ENCODE measurements at places on chromosomes 11 and 22.

GRCh38 chr11:60085909-60086308, 2.6 kb upstream of the MS4A2 start:
- no peak for DNase-seq

DNA sequence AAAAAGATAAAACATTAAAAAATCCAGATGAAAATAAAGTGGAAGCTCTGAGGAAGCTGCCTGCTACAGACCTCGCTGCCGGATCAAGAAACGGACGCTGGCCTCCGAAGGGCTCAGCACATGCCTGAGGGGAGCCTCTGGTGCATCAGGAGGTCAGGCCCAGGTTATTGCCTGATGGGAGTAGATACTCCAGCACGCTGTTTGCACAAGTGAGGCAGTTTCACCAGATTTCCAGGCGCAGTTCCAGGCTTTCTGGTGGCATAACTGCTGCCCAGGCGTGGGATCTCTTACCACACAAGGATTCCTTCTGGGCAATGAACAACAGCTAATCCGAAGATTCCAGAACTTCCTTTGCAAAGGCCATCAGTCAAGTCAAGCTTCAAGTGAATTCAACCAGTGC, 154.2 kb downstream of the MPPED1 start:
- DNase-seq, result no peak

DNA sequence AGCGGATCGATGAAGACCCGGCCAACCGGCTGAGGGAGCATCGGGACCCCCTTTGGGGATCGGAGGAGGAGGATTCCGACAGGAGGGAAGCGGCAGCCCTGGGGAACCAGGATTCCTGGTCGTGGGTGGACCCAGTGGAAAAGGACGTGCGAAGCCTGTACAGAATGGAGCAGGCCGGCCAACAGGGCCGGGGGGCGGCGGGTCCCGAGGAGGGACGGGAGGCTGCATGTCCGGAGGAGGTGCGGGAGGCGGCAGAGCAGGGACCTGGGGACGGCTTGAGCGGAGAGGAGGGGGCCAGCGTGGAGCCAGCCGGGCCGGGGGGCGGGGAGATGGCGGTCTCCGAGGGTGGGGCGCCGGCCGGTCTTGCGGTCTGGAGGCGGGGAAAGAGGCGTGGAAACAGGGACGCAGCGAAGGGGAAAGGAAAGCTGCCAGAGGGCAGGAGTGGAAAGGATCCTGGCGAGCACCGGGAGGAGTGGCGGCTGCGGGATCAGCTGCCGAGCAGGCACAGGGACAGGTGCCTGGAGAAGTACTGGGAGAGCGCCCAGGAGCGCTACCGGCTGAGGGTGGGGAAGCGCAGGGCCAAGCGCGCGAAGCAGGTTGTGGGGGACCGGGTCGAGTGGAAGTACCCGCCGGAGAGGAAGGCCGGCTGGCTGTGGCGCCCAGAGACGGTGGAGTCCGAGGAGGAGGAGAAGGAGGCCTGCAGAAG, at the start of gene ANO5:
Gene ANO5, plus strand, starts transcription at position 444 of the 706 bp plus-strand sequence. CDS start 408 bp downstream, outside the sequence.
- DNase-seq, result peak; percentile 15

- DNase-seq, result no peak
Observed at GRCh38 chr11:79045018-79045799, 395.6 kb downstream of the TENM4 start.

GRCh38 chr11:124674571-124674970, 867 bp downstream of the SPA17 start:
- DNase-seq, result no peak

- no peak for DNase-seq
Observed at GRCh38 chr11:86893235-86893634, 62.0 kb downstream of the FZD4 start.

GRCh38 chr22:33299245-33299956, 241.2 kb upstream of the SYN3 start:
- peak; percentile 62 for DNase-seq

DNA sequence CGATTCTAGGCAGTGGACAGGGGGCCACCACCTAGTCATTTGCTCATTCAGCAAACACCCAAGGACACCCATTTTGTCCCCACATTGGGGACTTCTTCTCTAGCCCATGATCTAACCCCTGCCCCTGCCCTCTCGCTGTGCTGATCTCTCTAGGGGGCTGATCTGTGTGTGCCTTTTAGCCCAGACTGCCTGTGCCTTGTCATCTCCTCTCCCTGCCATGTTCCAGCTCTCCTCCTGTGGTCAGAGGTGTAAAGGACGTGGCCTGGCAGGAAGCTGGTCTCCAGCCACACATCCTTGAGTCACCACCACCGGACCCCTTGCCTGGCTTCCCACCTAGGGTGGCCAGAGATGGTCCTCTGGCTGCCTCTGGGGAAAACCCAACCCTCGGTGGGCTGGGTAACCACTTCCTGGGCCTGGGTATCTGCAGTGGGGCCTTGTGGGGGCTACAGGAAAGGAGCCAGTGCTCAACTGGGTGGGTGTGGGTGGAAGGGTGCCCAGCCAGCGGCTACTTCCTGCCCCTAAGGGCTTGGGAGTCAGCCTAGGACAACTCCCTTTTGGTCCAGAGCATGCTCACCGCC, 1.3 kb downstream of the CTSW start:
- no peak for DNase-seq

- no peak for DNase-seq
Observed at GRCh38 chr11:59556917-59557348, 45.6 kb downstream of the OR4D9 start.

DNA sequence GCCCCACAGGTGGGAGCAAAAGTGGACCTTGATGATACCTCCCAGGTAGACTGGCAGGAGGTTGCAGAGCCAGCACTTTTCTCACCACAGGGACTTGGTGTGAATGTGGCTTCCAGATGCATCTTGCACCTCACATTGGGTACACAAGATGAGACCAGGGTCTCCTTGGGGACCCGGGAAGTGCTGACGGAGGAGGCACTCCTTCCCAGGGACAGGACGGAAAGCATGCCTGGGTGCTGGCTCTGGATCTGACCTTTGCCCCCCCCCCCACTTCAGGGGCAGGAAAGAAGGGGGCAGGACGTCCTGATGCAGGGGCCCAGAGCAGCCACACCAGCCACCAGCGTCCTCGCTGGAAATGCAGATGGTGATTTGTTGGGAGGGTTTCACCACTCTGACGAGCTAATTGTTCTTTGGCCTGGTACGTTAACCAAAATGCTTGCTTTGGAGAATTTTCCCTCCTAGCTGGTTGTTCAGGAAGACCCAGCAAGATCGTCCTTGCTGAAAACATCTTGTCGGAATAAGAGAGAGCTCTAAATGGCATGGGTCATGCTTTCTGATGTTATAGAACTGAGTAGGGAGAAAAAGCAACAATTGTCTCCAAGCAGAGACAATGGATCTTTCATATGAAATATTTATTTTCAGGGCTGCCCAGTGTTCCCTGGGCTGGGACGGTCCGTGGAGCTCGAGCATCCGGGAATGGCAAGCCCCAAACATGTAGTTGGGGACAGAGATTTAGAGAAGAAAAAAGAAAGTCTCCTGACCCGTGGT, 74.4 kb upstream of the PPARA start:
- no peak for DNase-seq

- no peak for DNase-seq
Observed at GRCh38 chr11:120709808-120710207, 198.3 kb downstream of the GRIK4 start.

DNA sequence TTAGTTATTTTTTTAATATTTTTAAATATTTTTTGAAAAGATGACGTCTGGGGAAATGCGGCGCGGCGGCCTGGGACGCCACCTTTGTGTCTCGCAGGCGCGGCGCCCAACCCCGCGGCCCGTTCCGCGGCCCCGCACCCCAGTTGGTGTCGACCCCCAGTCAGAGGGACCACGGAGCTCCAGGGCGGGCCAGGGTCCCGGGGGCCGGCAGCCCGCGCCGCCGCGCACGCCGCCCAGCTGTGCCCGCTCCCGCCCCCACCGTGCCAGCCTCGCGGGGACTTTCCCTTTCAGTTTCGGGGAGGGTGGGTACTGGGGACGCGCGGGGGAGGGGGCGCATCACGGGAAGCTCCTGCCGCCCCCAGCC, 1.6 kb downstream of the CCND1 start:
- peak; percentile 33 for DNase-seq

GRCh38 chr11:7665473-7666291, 7.6 kb downstream of the CYB5R2 start:
- peak; percentile 70 for DNase-seq

DNA sequence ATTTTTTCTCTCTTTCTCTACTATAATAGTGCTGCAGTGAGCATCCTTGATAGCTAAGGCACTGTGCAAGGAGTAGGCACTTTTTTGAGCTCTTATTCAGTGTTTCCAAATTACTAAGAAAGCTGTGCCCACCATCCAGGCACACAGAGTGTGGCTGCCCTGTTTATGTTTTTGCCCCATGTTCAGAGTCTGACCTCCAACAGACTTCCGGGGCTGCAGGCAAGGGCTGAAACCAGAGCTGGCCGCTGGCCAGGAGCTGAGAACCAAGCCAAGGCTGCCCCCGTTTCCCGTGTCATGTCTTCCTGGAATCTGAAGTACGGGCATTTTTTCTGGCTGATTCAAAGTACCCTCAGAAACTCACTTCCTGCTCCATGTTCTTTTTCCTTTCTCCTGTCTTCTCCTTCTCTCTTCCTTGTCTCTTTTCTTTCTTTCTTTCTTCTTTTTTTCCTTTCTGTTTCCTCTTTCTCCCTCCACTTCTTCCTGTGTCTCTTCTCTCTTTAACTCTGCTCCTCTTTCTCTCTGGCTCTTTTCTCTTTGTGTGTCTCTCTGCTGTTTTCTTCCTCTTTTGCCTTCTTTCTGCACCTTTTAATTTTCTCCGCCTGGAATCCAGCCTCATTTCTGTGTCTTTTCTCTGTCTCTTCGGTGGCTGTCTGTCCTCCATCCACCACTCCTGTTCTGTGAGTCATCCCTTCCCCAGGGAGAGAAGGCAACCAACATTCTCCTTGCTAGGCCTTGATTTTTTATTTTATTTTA, 17.0 kb upstream of the KCTD14 start:
- no peak for DNase-seq

DNA sequence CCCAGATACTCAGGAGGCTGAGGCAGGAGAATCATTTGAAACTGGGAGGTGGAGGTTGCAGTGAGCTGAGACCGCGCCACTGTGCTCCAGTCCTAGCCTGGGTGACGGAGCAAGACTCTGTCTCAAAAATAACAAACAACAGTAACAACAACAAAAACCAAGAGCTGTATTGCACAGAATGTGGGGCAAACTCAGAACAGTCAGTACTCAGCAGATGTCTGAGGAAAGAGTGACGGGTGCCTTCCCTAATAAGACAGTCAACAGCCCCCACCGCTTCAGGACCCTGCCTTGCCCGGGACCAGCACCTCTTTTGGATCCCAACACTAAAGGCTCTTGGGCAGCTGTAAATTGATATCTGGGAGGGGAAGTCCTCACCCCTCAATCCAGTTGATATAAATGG, 40.3 kb downstream of the RIBC2 start:
- DNase-seq, result no peak

- DNase-seq, result no peak
Observed at GRCh38 chr22:41776381-41776780, 24.1 kb upstream of the CCDC134 start.

DNA sequence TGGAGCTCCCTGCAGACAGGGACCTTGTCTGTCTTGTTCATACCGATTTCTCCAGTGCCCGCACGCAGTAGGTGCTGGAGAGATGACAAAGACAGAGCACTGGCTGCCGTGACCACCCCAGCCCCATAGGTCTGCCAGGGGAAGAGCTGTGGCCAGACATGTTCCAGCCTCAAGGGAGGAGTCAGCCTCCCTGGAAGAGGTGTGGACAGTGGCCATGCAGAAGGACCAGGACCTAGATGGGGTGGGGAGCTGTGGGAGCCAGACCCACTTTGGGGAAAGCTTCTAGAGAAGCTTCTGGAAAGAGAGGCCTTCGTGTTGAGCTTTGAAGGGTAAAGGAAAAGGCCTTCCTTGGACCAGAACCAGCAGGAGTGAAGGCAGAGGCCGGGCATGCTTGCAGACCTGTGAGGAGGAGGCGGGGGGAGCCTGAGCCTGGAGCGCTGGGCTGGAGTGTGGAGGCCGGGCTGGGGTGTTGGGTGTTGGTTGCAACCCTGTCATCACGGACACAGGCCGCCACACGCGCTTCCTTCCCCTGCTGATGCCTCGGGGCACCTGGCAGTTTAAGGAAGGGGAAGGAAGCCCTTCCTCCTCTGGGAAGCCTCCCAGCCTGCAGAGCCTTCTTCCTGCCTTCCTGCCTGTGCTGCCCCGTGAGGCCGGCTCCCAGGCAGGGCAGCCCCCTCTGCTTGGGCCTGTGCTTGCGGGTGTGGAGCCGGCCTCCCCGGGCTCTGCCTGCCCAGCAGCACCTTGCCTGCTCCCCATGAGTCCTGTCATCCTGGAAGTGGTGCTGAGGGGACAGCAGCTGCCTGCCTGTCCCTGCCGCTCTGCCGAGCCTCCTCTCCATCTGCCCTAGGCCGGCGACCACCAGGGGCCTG, 12.3 kb downstream of the RELT start:
- DNase-seq, result no peak

DNA sequence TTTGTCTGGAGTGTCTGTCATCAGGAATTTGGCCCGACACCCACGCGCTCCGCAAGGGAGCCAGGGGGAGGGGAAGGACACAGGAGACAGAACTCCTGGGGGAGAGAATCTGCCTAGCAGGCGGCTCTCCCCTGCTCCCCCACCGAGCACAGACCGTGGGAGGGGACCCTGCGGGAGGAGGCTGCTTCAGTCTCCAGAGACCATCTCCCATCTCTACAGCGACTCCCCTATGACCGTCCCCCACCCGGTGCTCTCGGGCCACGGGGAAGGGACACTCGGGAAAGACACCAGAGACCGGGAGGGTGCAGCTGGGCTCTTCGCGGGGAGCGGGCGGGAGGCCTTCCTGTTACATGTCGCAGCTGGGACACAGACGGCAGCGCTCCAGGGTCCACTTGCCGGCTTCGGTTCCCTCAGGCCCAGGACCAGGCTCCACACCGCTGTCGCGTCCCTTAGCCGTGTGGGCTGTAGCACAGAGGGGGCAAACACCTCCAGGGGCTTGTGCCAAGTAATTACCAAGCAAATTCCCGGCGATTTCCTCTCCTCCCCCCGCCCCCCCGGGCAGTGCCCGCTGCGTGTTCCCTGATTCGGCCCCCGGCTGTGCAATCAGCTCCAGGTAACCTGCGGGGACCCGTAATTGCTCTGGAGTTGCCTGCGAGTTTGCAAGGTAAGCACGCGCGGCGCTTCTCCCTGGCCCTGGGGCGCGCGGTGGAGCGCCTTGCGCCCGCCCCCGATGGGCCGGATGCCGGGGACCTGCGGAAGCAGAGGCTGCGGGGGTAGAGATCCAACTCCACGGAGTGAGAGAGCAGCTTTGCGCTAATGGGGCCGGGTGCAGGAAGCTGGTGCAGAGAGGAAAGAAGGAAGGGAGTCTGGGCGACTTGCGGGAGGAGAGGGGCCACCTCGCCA, 155.1 kb upstream of the CADM1 start:
- DNase-seq, result no peak

GRCh38 chr11:105296806-105297205, 157.2 kb upstream of the CARD18 start:
- DNase-seq, result no peak

- DNase-seq, result no peak
Observed at GRCh38 chr11:6979365-6979764, 40.8 kb downstream of the ZNF214 start.

Data from CD4-positive, alpha-beta T cell treated with Interleukin-15 for 1 hour (primary cell).